ENCODE measurements at places on chromosomes 7 and 10.

- no peak for DNase-seq
Observed at GRCh38 chr7:35492451-35493175, 202.3 kb downstream of the HERPUD2 start.

GRCh38 chr10:109062371-109062770 is 860.9 kb downstream of the XPNPEP1 start:
- no peak for DNase-seq

DNA sequence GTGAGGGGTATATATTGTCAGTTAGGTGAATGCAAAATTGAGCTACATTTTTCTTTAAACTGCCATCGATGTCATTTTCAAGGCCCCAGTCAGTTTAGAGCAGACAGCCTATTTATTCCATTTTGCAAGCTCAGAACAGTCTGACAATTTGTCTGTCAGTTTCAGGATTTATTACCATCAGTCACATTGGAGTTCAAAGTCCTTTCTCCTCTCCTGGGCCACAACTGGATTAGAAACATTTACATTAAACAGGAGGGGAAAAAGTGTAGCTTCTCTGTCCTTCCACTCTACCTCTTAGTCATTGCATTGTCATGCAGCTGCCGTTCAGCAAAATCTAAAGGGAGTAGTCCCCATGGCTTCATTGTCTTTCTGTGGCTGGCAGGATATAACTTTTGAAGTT is 3.5 kb upstream of the GHITM start:
- no peak for DNase-seq

GRCh38 chr7:6012355-6013104 is 3.5 kb downstream of the AIMP2 start:
- no peak for DNase-seq

- no peak for DNase-seq
Observed at GRCh38 chr10:99945263-99945662, 64.5 kb downstream of the DNMBP start.

- no peak for DNase-seq
Observed at GRCh38 chr10:75165684-75166622, 44.6 kb upstream of the VDAC2 start.

DNA sequence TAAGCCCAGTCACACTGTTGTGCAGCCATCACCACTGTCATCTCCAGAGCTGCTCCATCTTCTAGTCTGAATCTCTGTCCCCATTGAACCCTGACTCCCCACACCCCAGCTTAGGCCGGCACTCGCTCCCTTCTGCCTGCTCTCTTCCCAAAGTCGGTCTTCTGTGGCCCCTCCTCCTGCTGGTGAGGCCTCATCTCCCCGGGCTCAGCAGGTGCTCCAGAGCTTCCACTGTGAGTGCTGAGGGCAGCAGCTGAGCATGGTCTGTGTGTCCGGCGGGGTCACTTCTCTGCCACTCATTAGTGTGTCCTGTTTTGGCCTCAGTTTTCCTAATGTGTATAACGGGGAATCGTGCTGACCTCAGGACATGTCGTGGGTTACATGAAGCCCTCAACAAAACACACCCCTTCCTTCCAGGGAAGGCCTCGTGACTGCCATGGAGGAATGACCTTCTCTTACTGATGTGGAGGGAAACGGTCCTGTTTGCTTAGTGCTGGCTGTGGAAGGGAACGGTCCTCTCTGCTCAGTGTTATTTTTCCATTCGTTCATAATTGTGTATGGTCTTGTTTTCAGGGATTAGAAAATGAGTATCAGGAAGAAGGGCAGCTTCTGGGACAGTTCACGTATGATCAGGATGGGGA is 4.3 kb upstream of the GET4 start:
- DNase-seq, result no peak

DNA sequence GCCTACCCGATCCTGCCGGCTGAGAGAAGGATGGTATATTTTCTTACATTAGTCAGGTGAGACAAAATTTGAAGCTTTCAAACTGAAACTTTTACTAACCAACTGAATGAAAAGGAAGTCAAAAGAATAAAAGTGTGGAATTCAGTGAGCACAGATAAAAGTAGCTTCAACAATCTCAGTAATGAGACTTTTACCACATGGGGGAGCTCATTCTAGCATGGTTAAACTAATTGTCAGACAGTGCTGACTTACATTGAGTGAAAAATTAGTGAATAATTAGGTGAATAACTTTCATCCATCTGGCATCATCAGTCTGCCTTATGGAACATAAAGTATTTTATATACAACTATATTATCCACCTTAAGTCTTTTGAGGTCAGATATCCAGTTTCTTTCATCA is 8.4 kb downstream of the FAM237B start:
- DNase-seq, result no peak

DNA sequence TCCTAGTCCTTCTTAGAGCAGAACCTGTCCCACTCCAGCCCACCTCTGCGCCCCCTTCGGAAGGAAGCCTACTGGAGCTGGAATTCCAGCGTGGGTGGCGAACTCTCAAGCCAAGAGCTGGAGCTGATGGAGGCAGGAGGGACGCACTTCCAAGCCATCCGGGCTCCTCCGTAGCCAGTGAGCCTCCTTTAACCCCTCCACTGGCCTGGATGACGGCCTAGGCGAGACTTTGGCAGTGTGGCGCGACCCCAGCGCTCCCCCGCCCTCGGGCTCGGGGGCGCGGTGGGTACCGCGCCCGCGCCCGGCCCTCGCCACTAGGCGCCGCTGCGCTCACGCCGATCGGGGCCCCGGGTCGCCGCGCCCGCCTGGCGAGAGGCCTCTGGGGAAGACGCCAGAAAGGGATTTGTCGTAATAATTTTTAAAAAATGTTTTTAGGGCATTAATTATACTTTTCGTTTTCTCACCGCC is 5.1 kb upstream of the EMX2 start:
- no peak for DNase-seq

DNA sequence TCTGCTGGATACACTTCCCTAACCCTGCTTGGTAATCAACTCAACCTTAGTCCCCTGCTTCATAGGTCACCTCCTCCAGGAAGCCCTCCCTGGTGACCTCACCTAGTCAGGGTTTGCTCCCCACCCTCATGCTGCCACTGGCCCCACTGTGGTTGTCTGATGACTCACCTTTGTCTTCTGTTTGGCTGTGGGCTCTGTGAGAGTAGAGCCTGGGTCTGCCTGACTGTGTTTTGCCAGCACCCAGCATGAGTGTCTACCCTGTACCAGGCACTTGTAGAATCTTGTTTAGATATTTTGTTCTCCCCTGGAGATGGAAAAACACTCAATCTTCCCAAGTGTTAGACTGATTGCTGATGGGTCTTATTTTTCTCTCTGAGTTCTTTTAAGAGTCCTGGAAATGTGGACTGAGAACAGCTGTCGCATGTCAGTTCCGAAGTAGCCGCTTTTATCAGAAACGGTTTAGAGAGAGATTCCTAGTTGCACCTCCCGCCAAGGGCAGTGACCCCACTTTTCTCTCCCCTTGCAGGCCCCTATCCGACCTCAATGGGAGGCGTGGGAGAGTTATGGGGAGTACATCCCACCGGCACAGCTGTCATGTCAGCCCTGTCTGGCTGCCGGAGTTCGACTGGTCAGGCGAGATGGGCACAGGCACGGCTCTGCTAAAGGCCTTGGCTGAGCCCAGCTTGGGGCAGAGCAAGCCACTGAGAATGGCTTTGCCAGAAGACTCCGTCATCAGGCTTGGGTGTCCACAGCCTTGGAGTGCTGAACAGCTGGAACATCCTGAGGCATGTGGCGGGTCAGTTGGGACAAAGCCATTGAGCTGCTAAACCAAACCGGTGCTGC is 134.3 kb downstream of the GRK5 start:
- DNase-seq, result peak; percentile 28

- DNase-seq, result no peak
Observed at GRCh38 chr10:101504438-101504837, 83.6 kb downstream of the POLL start.

DNA sequence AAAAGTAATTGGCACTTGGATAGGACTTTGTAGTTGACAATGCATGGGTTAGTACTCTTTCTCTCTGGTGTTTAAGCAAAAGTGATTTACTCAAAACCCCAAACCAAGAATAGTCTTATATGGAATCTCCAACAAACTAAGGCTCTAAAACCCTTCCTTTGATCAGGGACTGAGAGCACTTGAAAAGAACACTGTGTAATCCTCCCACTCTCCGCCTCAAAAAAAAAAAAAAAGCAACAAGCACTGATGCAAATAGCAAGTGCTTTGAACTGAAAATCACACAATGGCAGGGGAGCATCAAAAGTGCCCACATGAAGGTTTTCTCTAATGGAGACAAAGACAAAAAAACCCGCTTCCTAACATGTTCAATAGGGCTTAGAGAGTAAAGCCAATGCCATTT is 467.9 kb upstream of the AUTS2 start:
- DNase-seq, result no peak

GRCh38 chr7:96189129-96189820 is 132.6 kb downstream of the SLC25A13 start:
- DNase-seq, result no peak

DNA sequence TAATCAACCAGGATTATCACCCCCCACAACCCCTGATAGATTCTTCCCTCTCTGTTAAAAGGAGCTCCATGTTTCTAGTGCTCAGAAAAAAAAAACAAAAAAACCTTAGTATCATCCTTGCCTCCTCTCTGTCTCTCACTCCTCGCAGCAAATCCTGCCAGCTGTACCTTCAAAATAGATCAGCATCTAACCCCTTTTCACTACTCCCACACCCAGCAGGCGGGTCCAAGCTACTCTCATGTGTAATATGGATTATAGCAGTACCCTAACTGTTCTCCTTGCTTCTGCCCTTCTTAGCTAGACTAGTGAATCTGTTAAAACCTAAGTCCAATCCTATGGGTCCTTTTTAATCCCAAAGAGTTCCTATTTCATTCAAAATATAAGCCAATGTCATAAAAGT is 667.4 kb downstream of the MAGI2 start:
- no peak for DNase-seq

GRCh38 chr7:37336259-37336658 is 112.4 kb downstream of the ELMO1 start:
- peak; percentile 44 for DNase-seq

- no peak for DNase-seq
Observed at GRCh38 chr10:121527690-121528089, 70.6 kb downstream of the FGFR2 start.

DNA sequence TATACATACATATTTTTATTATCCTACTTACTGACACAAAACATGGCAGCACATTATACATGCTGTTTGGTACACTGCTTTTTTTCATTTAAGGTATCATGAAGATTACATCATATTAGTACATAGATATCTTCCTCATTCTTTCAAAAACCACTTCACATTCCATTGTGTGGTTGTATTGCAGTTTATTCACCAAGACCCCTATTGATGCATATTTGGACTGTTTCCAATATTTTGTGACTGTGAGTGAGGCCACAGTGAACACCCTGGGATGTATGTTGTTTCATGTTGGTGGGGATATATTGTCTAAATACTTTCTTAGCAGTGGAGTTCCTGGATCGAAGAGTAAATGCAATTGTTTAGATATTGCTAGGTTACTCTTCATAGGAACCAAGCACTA is 39.0 kb downstream of the TFAM start:
- no peak for DNase-seq

DNA sequence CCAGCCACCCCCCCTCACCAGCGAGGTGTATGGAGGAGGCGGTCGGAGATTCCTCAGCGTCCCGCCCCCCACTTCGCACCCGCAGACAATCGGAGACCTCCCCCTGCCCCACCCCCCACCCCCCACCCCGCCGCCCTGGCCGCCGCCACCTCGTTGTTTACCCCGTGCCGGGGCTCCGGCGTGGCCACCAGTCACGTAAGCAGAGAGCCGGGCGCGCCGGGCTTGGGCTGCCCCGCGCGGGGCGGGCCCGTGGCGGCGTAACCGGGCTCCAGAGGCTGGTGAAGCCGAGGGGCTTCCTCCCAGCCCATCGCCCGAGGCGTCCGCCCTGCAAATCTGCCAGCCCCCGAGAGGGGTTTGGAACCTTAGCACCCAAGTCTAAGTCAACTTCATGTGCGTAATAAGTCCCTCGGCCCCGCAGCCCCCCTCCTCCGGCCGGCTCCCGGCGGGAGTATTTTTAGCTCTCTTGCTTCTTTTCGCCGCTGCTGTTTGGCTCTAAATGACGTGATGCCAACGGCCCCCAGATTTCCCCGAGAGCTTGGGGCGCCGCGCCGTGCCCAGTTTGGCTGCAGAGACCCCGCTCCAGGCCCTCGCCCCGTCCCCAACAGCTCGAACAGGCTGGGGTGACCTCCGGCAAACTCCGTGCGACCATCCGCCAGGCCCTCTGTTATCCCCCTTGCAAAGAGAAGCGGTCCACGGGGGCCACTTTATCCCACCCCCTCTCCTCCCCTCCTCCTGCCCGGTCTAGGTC is 2.7 kb downstream of the MXI1 start:
- no peak for DNase-seq

DNA sequence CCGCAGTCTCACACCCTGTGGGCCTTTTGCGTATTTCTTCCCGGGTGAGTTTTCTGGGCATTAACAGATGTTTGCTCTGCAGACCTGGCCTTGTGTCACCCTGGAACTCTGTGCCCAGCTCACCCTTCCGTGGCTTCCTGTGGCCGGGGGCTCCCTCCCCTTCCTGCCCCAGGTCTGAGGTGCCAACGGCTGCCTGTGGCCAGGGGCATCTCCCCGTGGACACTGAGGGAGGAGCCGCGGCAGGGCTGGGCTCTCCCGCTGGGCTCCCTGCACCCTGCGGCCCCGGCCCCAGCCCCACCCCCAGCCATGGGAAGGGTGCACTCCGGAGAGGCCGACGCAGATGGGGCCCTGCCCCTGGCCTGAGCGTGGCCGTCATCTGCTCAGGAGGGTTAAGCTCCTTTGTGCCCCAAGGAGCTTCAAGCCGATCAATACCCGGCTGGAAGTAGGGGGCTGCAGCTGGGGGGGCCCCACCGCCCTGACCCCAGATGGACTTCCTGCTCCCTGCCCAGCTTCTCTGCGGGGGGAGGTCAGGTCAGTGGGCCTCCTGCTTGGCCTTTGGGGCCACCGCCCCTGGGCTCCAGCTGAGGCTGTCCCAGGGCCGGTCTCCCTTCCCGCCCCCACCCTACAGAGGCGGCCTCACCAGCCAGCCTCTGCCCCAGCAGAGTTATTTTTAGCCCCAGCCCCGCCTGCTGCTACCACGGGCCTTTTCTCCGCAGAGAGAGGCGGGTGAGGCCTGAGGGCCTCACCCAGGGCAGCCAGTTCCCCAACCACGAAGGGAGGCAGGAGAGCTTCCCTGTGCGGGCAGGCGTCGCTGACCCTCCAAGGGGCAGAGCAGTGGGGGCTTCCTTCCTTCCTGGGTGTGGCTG is 24.2 kb downstream of the PWWP2B start:
- DNase-seq, result no peak

- DNase-seq, result no peak
Observed at GRCh38 chr7:11716185-11716584, 115.8 kb downstream of the THSD7A start.

DNA sequence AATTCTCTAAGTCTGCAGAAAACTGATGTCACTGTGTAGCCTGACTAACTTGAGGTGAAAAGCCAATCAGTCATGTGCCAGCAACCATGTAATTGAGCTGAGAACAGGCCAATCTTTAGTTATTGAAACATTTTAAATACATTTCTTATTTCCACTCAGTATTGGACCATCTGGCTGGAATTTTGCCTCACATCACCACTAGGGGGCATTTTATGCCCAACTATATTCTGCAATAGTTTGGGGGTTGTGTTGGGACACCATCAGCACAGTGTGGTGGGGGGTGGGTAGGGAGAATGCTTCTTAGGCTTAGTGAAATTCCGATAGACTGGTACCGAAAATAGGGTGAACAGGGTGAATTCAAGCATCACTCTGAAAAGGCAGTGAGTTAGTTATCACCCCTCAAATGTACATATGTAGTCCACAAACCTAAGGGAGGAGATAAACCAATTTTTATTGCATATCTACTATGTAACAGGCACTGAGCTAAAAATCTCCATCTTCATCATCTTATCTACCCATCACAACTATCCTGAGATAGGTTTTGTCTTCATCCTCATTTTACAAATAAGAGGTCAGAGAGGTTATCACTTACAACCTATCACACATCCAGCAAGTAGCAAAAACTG is 17.8 kb downstream of the NPSR1 start:
- DNase-seq, result no peak

- DNase-seq, result no peak
Observed at GRCh38 chr7:24948739-24949138, 31.2 kb downstream of the OSBPL3 start.

Measured in stimulated activated CD4-positive, alpha-beta T cell treated with anti-CD3 and anti-CD28 coated beads, Interleukin-12 subunit alpha, Interleukin-12 subunit beta, amount 100 ng/mL, for 48 hours (primary cell).